ENCODE measurements at places on chromosomes 5 and 9.

- peak; percentile 66 for DNase-seq
Observed at GRCh38 chr5:137361280-137361679, 137.8 kb downstream of the SPOCK1 start.

GRCh38 chr5:93583768-93584595 lies 960 bp downstream of the NR2F1 start:
- peak; percentile 65 for DNase-seq

- DNase-seq, result no peak
Observed at GRCh38 chr5:176529741-176530141, 7.5 kb downstream of the RNF44 start.

DNA sequence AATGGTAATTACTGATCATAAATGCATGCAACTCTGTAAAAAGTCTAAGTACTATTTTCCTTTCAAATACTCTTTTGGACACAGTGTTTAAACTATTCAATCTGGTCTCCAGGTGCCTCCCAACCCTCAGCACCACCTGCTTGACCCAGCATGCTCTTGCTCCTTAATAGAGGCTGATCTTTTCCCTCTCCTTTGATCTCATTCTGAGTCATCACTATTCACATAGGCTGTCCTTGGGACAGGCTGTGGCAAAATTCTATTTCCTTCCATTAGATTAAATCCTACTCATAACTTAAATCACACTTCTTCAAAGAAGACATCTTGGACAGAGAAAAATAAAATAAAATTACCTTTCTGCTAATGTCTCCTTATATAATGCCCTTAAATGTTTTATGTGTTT lies 199.4 kb upstream of the ST8SIA4 start:
- DNase-seq, result no peak

GRCh38 chr5:128538250-128539037 lies 399 bp upstream of the FBN2 start:
- peak; percentile 91 for DNase-seq

DNA sequence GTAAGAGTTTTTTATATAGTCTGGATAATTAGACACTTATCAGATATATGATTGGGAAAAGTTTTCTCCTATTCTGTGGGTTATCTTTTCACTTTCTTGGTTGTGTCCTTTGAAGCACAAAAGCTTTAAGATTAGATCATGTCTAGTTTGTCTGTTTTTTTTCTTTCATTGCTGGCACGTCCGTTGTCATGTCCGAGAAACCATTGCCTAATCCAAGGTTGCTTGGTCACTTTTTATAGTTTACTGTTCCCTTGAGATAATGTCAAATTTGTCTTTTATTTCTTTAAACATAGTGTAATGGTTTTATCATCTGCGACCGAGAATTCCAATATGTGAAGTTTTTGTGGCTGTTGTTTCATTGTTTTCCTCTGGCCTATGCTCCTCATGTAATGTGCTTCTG lies 28.8 kb downstream of the GARNL3 start:
- DNase-seq, result no peak

DNA sequence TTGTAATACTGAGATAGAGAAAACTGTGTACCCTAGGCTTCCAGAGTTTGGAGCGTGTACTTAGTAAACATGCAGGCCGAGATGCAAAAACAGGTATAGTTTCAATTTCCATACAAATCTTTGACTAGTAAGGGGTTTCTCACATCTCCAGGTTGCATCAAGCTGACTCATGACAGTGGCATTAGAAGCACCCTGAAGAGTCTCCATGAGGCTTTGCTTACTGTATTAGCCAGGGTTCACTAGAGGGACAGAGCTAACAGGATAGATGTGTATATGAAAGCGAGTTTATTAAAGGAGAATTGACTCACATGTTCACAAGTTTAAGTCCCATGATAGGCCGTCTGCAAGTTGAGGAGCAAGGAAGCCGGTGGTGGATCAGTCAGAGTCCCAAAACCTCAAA lies 275.3 kb upstream of the CDH6 start:
- DNase-seq, result no peak

DNA sequence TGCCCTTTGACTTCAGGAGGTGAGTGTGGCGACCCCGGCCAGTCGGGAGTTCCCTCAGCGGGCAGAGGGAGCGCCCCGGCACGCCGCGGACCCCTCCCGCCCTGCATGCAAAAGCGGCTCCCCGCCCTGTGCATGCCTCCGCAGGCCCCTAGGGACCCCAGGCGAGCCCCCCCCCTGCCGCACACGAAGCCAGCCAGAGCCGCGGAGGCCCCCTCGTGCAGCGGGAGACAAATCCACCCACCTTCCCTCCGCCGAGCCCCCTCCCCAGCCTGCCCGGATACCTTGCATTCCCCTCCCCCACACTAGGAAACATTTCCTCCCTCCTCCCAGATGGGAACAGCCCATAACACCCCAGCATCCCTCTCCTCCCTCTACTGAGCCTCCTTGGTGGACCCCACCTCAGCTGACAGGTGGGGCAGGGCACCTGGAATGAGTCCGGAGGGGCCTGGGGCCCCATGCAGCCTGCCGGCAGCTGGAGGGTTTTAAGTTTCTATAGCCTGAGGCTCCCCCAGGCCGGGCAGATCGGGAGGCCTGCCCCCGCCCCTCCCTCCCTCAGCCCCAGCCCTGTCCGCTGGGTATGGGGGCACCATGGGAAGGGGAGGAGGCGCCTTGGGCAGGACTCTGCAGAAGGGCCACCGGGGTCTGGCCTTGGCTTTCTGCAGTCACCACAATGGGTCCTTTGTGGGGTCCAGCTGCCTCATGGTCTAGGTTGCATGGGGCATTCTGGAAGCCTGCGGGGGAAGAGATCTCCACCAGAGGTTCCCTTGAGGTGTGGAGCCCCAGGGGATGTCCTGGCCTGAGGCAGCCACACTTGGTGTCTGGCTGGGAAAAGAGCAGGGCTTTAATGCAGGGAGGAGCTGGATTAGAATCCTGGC lies 601 bp downstream of the ERGIC1 start:
- DNase-seq, result peak; percentile 35

DNA sequence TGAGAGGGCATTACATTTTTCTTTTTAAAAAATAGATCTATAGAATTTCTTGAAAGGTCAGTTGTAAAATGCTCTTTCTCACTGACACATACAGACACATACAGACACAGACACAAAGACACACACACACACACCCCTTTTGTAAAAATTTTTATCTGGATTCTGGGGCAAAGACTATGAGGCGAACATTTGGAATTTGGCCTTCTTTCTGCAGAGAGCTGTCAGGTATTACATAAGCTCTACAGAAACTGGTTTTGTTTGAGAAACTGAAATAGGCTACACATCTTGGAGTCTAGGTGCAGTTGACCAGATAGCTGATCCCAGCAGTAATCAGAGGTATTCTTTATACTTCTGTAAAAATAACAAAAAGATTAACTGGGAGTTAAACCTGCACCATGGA lies 315.9 kb upstream of the RPS23 start:
- peak; percentile 48 for DNase-seq

DNA sequence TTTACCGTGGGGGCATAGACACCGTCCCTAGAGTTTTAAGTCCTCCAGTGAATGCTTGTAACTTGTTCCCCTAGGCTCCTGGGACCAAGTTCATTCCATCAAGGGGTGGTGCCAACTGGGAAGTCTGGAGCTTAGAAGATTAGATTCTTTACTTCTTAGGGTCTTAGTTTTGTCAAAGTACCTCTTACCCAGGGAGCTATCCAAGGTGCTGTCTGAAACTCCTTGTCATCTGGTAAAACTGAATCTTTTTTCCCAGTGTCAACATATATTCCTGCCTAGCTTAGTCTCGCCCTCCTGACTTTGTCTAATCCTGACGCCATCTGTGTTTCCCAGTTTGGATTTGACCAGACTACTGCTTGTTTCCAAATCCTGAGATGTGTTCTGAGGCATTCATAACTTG lies 41.6 kb downstream of the MAMDC2 start:
- DNase-seq, result peak; percentile 75

DNA sequence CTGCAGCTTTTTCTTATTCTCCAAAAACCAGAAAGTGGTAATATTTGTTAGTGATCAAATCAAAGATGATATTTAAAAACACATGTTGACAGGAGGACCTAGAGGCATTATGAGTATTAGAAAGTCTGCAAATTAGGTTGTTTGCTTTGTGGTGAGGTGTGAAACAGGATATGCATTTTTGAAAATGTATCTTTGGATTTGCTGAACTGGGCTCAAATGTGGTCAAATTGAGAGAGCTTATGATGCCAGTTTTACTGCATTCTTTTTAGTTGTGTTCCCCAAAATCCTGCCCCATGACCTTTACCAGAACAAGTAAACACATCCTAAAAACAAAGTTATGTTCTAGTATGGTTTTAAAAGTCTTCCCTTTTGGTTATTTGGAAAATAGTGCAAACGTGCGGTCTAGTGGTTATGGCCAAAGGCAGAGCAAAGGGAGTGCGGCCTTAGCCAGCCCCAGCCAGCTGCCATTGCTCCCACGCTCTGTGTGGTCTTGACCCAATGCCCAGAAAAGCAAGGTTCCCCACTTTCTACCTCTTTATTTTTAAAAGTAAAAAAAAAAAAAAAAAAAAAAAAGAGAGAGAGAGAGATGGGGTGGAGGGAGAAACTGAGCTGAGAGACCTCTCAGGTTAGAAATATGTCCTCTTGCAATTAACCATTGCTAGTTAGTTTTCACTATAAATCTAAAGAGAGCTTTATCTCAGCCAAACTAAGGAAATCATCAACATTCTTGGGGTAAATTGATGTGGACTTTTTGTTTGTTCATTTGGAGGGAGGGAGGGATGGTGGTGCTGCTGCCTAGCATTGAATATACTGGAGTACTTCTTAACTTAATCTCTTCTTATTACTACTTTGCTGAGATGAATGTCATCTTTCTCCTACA lies 176.6 kb downstream of the ARHGAP26 start:
- DNase-seq, result no peak

DNA sequence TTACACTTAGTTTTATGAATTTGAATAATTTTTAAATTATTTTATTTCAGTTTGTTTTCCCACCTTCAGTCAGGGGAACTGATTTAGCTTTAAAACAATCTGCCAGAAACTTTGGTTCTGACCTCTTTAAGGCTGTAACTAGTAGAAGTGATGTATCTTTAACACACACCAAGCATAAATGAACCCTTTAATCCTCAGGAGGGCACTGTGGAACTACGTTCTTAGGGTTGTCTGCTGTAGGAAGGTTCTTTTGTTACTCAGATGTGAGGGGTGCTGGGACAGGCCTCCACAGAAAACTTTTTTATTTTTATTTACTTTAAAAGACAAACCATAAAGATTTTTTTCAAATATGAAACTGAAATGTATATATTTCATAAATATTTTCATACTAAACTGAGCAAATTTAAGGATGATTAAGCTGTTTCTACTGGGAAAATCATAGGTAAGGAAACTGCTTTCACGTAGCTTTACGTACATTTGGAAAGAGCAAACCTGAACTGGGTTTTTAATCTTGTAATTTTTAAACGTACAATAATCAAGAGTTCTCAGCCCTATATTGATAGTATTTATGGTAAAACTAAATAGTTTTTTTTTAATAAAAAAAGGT lies 5.3 kb downstream of the KLF4 start:
- peak; percentile 93 for DNase-seq

GRCh38 chr5:145681686-145682085 lies 153.5 kb downstream of the PRELID2 start:
- peak; percentile 84 for DNase-seq

DNA sequence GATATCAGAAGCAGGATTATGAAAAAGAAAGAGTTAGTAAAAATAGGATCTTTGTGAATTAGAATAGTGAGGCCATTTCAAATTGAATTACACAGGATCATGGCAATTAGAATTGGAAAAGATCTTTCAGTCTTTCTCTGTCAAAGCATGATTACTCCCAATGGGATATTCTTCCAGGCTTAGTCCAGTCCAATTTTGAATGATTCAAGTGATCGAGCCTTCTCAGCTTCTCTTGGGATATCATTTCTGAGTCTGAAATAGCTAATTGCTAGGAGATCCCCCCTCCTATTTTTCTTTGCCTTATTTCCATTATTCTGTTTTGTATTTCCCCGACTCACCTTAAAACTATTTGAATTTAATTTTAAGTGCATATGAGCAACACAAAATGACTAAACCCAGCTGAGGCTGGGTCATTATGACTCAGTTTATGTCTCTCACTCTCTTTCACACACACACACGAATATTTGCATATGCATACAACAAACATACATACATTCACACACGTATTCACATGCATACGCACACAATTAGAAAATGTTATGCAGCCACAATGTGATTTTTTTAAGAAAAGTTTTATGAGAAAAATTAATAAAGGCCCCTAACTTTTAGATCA lies 34.8 kb upstream of the EFNA5 start:
- DNase-seq, result peak; percentile 3

GRCh38 chr9:95264954-95265615 lies 52.4 kb downstream of the FANCC start:
- peak; percentile 53 for DNase-seq

DNA sequence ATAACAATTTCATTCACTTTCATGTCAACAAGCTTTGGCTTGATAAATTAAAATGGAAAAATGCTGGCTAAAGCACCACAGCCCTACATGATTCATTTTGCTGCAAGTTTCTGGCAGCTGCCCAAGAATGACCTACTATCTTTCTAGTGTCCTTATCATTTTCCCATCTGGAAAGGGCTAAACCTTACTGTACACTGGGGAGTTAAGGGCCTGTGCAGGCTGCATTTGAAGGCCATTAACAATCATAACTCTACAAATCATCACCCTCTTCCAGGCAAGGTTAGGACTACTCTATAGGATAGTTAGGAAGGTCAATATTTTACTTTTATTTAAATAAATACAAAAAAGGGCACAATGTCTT lies 579.7 kb upstream of the ZNF608 start:
- peak; percentile 73 for DNase-seq

GRCh38 chr5:73950912-73951430 lies 325.0 kb downstream of the ARHGEF28 start:
- no peak for DNase-seq

- peak; percentile 56 for DNase-seq
Observed at GRCh38 chr5:113061846-113062780, 85.5 kb downstream of the DCP2 start.

DNA sequence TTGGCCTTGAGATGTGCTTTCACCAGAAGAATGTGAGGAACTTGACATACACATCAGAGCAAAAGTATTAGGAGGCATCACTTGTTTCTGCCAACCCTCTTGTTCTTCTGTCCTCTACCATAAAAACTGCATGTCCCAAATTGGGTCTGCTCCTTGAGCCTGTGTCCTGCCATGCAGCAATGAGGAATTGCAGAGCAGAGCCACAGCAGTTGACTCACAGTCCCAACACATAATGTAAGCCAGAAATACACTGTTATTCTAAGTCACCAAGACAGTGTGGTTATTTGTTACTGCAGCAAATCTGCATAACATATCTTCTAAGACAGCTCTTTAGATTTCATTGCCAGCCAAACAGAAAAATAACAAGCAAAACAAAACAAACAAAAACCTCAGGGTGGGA lies 598.2 kb downstream of the PRELID2 start:
- no peak for DNase-seq

Measured in fibroblast of pulmonary artery (primary cell).